ENCODE measurements at places on chromosomes 2 and 18.

- no peak for DNase-seq
Observed at GRCh38 chr2:234427081-234428061, 69.5 kb downstream of the ARL4C start.

DNA sequence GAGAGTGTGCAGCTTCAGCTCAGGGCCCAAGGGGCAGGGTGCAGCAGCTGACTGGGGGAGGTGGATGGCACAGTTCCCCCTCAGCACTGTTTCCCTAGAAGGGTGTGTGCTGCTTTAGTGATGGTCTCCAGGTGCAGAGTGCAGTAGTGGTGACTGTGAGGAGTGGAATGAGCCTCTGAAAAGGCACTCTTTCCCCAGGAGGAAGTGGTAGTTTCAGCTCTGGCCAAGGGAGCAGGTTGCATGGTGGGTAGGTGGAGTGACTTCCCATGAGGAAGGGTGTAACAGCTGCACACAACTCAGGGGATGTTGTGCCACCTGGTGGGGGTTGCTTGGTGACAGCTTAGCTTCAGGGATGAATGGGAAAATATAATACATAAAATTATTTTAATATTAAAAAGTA, 251.5 kb upstream of the NXPH2 start:
- DNase-seq, result no peak

- no peak for DNase-seq
Observed at GRCh38 chr18:21701621-21702020, 3.0 kb downstream of the ABHD3 start.

GRCh38 chr18:72652990-72653593, 109.0 kb upstream of the CBLN2 start:
- no peak for DNase-seq

Data from sigmoid colon (tissue), 7 donors.